Cortex of kidney (tissue), 1 donor: ENCODE measurements at places on chromosomes 6 and 20.

GRCh38 chr6:138226700-138227315 is 8.5 kb upstream of the PBOV1 start:
- DNase-seq = no peak

DNA sequence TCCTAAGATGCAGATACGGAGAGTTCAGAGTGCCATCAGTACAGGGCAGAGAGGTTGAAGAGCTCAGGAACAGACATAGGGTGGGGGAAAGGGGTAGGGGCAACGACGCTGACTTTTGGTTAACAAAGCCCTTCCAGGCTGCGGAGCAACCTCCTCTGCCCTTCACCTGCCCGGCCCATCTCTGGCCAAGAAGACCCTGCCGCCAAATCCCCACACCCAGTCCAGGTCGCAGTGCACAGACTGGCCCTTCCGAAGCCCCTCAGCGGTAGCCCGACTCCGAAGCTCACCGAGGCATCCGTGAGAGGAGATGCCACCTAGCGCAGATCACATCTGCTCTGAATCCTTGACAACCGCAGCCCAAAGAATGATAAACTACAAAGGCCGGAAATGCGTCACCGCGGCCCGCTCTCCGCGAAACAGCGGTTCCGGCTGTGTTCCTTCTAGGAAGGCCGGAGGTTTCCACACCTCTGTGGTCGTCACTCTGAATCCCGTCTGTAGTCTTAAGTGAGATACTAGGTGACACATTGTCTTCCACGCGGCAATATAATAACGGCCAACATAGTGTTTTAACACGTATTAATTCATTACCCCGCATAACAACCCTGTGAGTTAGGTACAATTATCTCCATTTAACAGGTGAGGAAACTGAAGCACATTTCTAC is at the start of gene ZSCAN23:
Gene ZSCAN23 (minus strand): TSS at position 380 of the 662 bp plus-strand sequence. CDS start 7,225 bp downstream, outside the sequence.
- DNase-seq = no peak

GRCh38 chr6:2639167-2639566 is 111.6 kb downstream of the MYLK4 start:
- no peak for DNase-seq

DNA sequence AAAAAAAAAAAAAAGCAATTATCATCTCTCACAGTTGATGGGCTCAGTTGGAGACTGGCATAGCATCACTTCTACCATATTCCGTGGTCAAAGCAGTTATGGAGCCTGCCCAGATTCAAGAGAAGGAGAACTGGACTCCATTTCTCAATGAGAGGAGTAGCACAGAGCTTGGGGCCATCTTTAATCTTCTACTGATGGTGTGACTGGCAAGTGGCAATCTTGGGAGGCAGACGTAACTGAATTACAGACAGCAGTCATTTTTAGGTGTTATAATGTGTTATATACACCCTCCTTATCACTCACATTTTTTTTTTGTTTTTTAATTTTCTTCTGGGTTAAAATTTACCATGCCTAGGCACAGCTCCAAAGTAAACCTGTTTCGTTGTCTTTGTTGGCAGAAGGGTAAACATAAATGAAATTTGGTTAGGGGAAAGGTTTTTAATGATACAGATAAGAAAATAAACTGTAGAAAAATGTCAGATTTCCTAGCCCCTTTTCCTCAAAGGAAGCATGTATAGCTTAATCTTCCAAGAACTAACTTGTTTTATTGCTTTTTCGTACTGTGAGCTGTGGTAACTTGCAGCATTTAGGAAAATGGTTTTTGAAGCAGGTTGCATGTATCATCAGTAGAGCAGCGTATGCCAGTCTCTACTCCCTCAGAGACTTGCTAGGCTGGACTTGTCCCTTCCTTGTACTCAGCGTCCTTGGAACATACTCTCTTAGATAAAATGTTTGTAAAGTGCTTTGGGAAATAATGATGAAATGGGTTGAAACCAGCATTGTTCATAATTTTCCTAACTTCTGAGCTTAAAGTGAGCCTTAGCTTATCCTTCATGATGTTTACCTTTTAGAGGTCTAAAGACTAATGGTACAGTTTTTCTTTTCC is 25.7 kb downstream of the ZFAND3 start:
- DNase-seq = no peak

GRCh38 chr20:62741191-62741691 is 32.6 kb downstream of the NTSR1 start:
- DNase-seq = no peak

DNA sequence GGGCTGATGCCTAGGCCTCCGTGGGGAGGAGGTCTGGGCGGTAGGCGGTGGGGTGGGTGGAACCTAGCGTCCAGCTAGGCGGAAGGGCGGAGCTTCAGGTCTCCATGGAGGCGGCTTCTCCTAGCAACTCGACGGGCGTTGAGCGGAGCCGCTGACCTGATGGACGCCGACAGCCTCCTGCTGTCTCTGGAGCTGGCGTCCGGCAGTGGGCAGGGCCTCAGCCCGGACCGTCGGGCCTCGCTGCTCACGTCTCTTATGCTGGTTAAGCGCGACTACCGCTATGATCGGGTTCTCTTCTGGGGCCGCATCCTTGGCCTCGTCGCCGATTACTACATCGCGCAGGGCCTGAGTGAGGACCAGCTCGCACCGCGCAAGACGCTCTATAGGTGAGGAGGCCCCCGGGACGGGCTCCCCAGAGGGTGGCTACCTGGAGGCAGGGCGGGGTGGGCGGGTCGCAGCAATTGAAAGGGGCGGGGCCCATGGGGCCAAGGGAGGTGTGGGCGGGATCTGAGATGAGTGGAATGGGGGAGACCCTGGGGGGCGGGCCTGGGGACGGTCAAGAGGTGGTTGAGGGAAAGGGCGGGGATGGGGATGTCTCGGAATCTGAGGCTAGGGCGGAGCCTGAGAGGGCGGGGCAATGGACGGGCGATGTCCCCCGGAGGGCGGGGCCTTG is at the start of gene RSPH9:
Gene RSPH9 (plus strand): TSS at position 97 of the 673 bp plus-strand sequence. CDS start 63 bp downstream, at position 160.
- no peak for DNase-seq

DNA sequence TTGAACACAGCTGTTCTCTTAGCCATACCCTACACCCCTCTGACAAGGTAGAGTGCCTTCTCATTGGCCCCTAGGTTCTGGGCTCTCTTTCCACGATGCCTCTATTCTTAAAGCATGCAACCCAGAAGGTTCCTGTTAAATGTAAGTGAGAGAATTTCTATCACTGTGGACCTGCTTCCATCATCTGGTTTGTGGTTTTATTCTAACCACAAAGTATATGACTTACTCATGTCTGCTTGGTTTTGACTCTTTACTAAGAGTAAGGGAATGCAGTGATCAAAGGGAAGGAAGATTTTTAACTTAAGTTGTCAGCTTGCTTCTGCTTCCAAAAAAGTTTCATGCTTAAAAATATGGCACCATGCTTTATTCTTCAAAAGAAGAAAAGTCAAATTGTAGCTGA is 80.2 kb downstream of the ANKEF1 start:
- no peak for DNase-seq

DNA sequence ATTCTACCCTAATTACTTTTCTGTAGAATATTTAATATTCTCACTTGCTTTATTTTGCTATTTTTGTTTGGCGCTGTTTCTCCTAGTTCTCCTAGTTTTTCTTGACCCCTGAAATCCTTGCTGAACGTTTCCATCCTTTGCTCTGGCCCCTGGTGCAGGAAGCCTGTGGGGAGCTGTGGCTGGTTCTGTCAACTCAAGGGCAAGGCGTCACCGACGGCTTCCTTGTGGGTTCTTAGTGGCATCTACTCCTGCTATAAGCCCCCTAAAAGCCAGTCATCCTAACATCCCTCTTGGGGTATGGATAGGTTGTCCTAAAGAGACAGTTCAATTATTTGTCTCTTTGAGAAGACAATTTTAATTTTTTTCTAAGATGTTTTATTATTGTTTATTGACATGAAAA is 36.9 kb upstream of the KIF25 start:
- DNase-seq = no peak

DNA sequence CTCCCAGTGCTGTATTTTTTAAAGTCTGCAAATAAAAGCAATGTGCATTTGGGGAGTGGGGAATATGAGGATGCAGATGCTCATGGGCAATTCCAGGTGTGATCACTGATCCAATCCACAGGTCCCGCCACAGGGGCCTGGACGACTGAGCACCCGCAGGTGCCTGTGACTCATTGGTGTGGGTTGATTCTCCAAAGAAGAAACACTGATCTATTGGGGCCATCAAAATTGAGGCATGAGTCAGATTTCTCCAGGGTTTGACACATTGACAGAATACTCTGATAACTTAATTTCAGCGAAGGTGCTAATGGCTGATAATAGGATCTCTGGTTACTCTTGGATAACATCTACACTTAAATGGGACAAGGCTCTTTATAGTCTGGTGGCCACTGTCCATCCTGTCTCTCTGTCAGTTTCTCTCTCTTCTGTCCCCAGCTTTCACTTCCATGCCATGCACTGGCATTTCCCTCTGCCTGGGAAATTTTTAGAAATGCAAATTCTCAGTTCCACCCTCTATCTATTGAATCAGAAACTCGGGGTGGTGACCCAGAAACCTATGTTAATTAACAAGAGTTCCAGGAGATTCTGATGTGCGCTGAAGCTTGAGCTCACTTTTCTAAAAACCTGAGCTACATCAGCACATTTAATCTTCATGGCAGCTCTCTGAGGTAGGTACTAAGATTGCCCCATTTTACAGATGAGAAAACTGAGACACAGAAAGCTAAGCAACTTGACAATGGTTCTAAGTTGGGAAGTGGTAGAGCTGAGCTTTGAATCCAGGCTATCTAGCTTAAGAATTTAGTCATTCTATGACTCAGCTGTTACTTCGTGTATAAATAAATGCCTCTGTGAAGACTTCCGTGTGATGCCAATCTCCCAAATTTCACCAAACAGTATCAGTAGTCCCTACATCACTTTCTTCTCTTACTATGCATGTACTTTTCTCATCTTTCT is 10.2 kb upstream of the RCAN2 start:
- DNase-seq = no peak

- no peak for DNase-seq
Measured at GRCh38 chr20:25541676-25542075, 43.7 kb downstream of the NINL start.

GRCh38 chr6:30163918-30164654 is 740 bp downstream of the TRIM15 start:
- no peak for DNase-seq

- DNase-seq = no peak
Measured at GRCh38 chr6:26234421-26235301, 130.3 kb upstream of the BTN3A2 start.

DNA sequence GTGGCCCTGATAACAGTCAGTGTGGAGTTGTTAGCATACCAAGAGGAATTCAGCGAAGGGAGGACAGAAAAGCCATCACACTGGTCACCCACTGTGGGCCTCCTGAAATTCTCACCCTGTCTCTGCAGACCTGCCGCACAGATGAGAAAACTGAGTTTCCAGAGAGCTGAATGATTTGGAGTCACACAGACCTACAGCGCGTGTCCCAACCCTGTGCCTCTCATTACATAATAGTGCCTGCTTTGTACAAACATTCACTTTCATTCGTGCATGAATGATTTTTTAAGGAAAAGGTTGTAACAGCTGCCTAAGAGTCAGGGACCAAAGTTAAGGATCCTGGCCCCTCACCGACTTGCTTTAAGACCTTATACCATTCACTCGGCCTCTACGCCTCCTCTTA is 62.7 kb downstream of the THBS2 start:
- DNase-seq = no peak

GRCh38 chr6:93424303-93425064 is 5.1 kb upstream of the EPHA7 start:
- no peak for DNase-seq

- DNase-seq = no peak
Measured at GRCh38 chr6:158316022-158316421, 3.8 kb downstream of the TULP4 start.

DNA sequence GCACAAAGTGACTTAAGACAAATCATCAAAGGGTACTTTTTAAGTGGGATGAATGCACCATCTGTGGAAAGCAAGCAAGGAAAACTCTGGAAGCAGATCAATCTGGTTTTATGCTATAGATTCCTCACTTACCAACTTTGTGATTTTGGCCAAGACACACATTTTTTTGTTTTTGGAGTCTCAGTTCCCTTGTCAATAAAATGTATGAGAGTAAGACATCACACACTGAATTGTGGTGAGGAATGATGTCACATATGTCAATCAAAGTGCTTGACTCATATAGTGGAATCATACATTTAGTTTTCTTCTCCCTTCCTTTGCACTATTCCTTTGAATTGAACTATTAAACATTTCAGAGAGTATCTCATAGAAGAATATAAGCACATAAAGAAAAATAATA is 620.5 kb upstream of the CITED2 start:
- DNase-seq = no peak

- no peak for DNase-seq
Measured at GRCh38 chr6:46270336-46270735, 99.6 kb upstream of the ENPP5 start.

DNA sequence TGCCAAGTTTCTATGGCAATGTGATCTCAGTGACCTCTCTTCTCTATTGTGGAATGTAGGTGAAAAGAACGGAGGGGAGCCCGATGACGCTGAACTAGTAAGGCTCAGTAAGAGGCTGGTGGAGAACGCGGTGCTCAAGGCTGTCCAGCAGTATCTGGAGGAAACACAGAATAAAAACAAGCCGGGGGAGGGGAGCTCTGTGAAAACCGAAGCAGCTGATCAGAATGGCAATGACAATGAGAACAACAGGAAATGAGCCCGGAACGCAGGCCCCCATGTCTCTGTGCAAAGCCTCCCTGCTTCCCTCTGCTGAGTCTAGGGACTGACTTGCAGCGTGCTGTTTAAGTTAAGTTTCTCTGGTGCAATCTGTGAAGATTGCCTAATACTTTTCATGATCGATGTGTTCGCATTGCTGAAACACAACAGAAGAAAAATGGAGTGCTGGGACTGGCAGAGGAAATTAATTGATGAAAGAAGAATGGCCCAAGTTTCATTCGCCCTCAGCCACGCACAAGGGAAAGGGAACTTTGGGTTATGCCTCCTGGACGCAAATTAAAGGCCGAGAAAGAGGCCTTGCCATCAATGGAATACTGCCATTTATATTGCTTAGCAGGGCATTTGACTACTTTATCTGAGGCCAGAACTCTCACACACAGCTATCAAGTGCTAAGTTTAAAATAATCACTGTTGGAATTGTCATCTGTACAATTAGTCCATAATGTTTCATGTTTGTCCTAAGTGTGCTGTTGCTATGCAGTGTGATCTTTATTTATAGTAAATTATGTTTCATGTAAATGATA is 146.4 kb downstream of the AKAP7 start:
- no peak for DNase-seq

- DNase-seq = no peak
Measured at GRCh38 chr20:64077094-64077493, 2.2 kb downstream of the RGS19 start.

GRCh38 chr6:155381673-155382337 is 67.5 kb upstream of the TFB1M start:
- no peak for DNase-seq

DNA sequence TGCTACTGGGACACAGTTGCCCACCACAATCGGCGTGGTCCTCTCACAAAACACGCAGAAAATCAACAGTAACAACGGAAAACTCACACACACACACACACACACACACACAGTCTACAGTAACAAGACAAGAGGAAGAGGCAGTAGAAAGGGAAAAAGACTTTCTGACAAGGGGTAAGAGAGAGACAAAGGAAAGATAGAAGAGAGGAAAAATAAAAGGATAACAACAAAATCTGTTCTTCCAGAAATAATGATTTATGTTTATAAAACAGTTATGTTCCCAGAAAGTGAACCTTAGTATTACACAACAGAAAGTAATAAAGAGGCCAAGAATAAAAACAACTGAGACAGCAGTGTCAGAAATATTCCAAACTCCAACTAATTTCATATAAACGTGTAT is 2.9 kb downstream of the RANBP9 start:
- DNase-seq = no peak

GRCh38 chr6:47342824-47343223 is 33.1 kb upstream of the TNFRSF21 start:
- no peak for DNase-seq

- no peak for DNase-seq
Measured at GRCh38 chr20:45935416-45936046, 1.0 kb downstream of the PCIF1 start.
